ENCODE measurements at places on chromosomes 1 and 21. TPM values are rescaled to one million over a fixed set of nuclear protein-coding genes. Genes with fewer than 3 reads are reported as not detected.

- no peak for DNase-seq
Observed at GRCh38 chr1:199875856-199876255, 151.7 kb upstream of the NR5A2 start.

- no peak for DNase-seq
Observed at GRCh38 chr1:112594208-112594876, 24.6 kb downstream of the ST7L start.

The CYP4X1 gene
- total RNA-seq: 4.3 TPM

DNA sequence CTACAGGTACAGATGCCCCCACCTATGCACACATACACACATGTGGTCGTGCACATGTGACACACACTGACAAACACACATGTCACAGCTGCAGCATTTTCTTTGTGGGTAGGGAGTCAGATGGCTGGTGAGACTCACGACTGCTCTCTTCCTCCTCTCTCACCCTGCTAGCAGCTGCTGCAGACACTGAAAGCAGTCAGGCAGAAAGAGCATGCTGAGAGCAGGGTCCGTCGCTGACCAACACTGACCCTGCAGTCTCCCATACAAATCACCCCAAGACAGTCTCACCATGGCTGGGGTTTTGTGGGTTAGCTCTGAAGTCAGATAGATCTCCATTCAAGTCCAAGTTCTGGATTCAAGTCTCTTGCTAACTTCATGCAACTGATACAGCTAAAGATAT is 188.3 kb downstream of the ASTN1 start:
- DNase-seq: no peak

- DNase-seq: peak; percentile 88
Observed at GRCh38 chr1:93591676-93592550, 89.7 kb downstream of the BCAR3 start.

- no peak for DNase-seq
Observed at GRCh38 chr21:40120940-40121575, 253.8 kb downstream of the PCP4 start.

The SV2A gene
- 2.0 TPM for total RNA-seq

DNA sequence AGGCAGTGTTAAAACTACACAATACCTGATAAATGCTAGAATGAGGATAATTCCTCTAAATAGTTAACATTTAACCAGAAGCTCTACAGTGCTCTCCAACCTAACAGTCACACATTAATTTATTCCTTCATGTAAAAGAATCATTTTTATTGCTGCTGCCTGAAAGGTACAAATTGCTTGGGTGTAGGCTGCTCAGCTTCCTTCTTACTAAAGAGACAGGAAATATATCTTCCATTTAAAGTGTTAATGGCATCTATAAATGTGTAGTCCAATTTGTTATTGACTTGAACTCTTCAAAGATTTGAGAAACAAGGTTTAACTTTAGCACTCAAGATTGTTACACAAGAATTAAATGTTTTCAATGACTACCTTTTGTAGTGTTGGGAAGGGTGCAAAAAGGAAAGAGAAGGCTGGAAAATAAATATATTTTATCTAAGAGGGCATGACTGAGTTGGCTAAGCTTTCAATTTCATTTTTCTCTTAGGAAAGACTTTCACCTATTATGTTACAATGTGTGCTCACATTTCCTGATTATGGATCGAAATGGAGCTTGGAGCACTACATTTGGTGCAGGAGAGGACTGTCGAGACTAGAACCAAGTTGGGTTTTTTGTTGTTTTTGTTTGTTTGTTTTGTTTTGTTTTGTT is 105.5 kb upstream of the CACYBP start:
- DNase-seq: no peak

DNA sequence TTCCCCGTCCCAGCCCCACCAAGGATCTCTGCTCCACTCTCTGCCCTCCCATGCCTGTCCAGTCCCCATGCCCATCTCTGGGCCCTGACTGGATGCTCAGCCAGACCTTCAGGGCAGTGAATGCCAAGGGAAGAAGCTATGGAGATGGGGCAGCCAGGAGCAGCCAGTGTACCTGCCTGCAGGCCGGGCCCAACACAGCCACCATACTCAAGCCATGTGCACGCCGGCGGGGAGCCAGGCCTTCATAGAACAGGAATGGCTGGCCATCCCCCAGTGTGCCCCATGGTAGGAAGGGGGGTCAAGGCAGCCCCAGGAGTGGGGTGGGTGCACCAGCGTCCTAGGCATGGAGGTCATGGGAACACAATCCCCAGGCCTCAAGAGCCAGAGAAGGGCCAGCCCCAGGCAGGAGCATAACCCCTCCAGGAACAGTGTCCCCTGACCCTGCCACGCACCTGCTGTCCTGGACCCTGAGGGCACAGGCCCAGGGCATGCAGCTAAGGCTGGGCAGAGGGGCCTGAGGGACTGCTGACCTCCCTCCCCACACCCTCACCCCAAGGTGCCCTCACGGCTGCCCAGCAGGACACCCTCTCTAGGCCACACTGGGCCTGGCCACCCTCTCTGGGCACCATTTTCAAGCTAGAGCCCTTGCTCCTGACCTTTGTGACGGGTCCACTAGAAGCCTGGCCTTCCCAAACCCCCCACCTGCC is 20.3 kb upstream of the ARF1 start:
- DNase-seq: peak; percentile 73

DNA sequence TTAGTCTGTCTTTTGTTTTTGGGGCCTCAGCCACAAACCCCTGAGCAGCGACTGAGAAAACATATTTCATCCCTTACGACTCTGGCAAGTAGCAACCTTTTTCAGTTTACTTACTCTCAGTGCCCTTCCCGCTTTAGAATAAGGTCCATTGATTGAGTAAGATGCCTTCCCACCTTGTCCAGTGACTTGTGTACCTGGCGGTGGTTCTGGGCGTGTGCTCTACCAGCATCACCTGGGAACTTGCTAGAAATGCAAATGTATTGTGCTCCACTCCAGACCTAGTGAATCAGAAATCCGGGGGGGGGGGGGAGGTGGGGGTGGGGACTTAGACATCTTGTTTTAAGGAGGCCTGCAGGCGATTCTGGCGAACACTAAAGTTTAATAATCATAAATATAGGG is 72.1 kb downstream of the S1PR1 start:
- no peak for DNase-seq
